Activated CD8-positive, alpha-beta T cell treated with anti-CD3 and anti-CD28 coated beads for 36 hours (primary cell): ENCODE measurements at places on chromosomes 7 and 10. TPM values are rescaled to one million over a fixed set of nuclear protein-coding genes. Genes with fewer than 3 reads are reported as not detected.

IL6 gene
- not detected for total RNA-seq

VWDE gene
- total RNA-seq = 1.4 TPM

SLC18A2 gene
- 0.14 TPM for total RNA-seq

- no peak for DNase-seq
These were observed 25.5 kb upstream of the TRUB1 start for GRCh38 chr10:114912470-114912859.

DNA sequence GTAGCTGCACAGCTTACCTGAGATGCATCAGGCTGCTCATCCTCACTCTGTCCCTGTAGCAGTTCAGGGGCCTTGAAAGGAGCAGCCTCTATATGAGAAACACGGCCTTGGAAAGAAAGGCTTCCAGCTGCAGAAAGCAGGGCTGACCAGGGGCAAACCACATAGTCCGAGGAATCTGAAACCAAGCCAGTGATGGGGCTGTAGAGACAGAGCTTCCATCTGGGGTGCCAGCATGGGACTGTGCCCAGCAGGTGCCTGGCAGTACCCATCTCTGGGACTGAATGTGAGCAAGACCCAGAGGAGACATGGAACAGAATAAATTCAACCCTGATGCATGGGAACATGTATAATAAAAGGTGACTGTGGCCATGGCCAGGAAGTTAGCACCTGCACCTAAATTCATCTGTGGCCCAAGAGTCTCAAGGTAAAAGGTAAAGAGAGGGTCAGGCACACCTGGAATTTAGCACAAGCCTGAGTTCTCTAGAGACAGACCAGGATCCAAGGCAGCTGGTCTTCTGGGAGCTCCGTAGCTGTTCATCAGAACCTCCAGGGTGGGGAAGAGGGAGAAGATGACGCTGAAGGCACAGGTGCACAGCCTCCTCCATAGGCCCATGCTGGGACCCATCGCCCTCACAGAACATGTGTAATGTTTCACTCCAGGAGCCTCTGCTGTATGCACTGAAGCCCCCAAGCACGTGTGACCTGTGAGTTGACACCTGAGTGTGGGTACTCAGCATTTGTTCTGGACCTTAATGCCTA is 25.3 kb downstream of the FRMPD2 start:
- no peak for DNase-seq

- no peak for DNase-seq
These were observed 5.6 kb downstream of the CYP3A43 start for GRCh38 chr7:99833289-99833877.

DNA sequence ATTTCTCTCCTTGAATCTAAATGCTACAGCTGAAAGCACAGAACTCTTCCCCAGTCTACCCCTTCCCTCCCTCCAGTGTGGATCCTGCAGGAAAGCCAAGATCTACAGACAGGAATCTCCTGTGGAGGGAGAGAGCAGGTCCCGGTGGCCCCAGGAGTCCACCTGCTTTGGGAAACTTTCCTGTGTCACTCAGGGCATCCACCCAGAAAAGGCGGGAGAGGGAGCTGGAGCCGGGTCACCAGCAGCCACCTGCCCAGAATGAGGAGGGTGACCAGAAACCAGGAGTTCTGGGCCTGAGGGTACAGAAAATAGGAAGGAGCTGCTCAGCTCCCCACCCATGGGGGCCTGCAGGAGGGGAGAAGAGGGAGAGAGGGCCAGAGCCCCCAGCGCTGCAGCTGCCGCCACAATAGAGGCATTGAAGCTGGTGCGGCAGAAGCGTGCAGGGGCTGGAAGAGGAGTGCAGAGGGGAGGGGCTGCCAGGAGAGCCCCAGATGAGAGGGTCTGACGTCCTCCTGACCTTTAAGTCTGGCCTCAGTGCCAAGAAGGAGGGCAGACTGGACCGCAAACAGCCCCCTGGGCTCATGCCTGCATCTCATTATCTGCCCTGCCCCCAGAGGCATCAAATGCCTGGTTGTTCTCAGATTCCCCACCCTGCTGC is 56.3 kb upstream of the TMEM72 start:
- no peak for DNase-seq

DNA sequence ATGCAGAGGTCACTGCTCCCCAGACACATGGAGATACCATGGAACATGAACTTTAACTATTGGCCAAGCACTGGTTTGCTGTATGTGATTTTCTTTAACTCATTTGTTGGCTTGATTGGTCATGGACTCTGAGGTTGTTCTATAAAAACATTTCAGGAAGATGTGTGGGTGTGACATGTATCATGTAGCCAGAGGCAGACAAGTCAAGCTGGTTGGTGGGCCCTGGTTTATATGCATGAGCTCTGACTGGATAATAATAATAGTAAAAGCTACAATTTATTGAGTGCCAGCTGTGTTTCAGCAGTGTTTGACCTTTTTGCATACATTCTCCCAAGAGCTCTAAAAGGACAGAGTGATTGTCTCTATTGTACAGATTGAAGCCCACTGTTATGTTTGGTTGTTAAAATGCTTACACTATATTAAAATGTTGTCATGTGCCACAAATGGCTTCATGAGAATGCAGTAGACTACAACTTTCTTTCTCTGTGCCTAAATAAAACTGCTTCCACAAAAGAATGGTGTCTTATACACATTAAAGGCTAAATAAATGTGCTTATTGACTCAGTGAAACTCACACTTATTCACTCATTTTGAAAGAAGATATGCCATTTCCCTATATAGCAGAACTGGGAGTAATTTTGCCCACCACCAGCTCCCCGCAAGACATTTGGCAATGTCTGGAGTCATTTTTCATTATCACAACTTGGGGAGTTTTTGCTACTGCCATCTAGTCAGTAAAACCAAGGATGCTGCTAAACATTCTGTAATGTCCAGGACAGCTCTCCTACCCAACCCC is 243.6 kb upstream of the NFE2L3 start:
- DNase-seq = no peak

- DNase-seq = no peak
These were observed 245.6 kb downstream of the BICC1 start for GRCh38 chr10:58758321-58758720.

GRCh38 chr10:60420991-60421894 is 31.6 kb upstream of the ANK3 start:
- no peak for DNase-seq

DNA sequence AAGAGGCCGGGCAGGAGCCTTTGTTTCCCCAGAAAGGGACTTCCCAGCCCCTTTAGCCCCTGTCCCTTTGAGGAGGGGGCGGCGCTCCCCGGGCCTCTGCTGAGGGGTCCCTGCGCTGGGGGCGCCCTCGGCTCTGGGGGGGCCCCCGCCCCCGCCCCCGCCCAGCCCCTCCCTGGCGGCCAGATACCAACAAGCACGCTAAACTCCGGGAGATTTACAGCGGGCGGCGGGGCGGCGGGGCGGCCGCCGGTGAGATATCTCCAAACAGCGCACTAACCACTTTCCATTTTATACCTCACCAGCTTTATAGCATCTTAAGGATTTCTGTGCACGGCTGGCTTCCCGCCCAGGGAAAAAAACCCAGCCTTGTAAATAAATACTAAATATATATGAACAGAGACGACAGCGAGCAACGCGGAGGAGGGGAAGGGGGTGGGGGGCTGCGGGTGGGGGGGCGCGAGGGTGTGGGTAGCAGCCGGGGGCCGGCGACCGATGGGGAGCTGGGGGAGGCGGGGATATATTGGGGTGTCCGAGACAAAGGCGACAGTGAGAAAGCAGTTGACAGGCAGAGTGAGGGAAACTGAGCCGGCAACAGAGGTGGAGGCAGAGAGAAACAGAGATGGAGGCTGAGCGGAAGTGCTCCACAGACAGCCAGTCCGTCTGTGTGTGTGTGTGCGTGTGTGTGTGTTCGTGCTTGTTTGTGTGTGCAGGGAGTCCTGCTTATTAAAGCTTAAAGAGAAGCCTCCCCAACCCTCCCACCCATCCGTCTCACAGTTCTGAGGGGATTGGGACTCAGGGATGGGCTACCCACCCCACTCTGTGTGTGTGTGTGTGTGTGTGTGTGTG is 85.8 kb downstream of the HIF1AN start:
- DNase-seq = peak; percentile 59
